T-helper 17 cell (primary cell): ENCODE measurements at places on chromosomes 6 and 20. TPM values are rescaled to one million over a fixed set of nuclear protein-coding genes. Genes with fewer than 3 reads are reported as not detected.

Gene HDGFL1
- total RNA-seq, result not detected

Gene BPIFA2
- not detected for total RNA-seq

Gene VWA7
- total RNA-seq, result 2.8 TPM

Gene RALY
- 120 TPM for total RNA-seq

Gene PAX1
- total RNA-seq, result not detected

Gene POLR1C
- 51.6 TPM for total RNA-seq

Gene CD40
- 5.8 TPM for total RNA-seq

Gene TENT5A
- 6.2 TPM for total RNA-seq

Gene FNDC1
- not detected for total RNA-seq

Gene SLC17A2
- not detected for total RNA-seq

Gene NR2E1
- not detected for total RNA-seq

Gene CALHM4
- total RNA-seq, result not detected

Gene MACROD2
- total RNA-seq, result 0.85 TPM

Gene SMLR1
- total RNA-seq, result not detected

Gene ZNF165
- total RNA-seq, result 4.7 TPM

Gene EEF1E1
- total RNA-seq, result 15.5 TPM
